Right ventricle myocardium inferior (tissue), 1 donor: ENCODE measurements at places on chromosomes 4 and X. TPM values are rescaled to one million over a fixed set of nuclear protein-coding genes. Genes with fewer than 3 reads are reported as not detected.

- no peak for DNase-seq
Observed at GRCh38 chr4:104549736-104550135, 55.0 kb upstream of the CXXC4 start.

DNA sequence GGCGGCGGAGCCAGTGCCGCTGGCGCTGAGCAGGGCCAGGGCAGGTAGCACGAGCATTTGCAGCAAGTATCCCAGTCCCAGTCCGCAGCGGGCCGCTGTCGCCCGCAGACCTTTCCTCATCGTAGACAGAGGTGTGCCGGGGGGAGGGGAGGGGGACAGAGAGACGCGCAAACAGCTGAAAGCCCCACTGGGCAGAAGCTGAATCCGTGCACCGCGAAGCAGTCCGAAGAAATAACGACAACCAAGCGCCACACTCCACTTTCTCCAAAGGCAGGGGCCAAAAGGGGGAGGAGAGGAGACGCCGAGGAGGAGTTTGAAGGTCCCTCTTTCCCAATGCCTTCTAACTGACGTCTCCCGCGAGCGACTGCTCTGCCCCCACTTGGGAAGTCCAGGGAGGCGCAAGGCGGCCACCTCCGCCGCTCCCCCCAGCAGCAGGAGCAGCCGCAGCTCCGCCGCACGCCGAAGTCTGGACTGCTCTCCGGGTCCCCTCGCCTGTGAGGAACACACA is at the start of gene UNC5C:
TSS of gene UNC5C (minus strand) at position 236 of the 508 bp plus-strand sequence.
- peak; percentile 87 for DNase-seq

- no peak for DNase-seq
Observed at GRCh38 chr4:113958766-113959538, 20.5 kb downstream of the ARSJ start.

DNA sequence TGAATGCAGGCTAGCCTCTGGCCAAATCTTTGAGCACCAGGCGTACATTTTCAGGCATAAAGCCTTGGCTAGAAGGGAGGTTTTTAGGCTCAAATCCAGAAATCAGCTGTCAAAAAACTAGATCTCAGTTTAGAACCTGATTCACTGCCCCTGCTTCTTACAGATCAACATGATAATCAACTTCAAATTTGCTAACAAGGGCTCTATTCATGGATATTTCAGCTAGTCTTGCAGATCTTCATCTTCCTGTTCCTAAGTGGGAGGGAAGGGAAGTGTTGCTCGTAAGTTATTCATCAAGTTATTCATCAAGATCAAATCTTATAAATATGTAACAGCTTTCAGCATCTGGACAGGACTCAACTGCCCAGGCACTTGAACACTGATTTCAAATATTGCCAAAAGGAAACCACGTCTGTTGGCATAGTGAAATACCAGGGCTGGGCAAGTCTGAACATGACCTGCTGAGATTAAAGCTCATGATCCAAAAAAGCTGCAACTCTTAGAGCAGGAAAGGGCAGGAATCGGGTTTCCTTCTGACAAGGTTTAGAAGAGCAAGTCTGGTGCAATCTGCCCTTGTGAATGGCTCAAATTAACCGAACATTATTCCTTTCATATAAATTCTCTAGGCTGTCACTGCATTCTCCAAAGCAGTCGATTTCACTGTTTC is 200.3 kb downstream of the PDGFC start:
- DNase-seq, result no peak

The CACNA1F gene
- not detected for total RNA-seq
